Posterior vena cava (tissue), 2 donors: ENCODE measurements at places on chromosomes 3 and 15. TPM values are rescaled to one million over a fixed set of nuclear protein-coding genes. Genes with fewer than 3 reads are reported as not detected.

The SPINT1 gene
- total RNA-seq: 1.7 TPM

The GSK3B gene
- 31.3 TPM for total RNA-seq

The GOLGA8T gene
- not detected for total RNA-seq

The FGD5 gene
- 34.7 TPM for total RNA-seq

The PLCL2 gene
- total RNA-seq: 11.9 TPM

The ADGRG7 gene
- not detected for total RNA-seq
